Anterior cingulate cortex (tissue), 58 donors: ENCODE measurements at places on chromosomes 6 and 20.

DNA sequence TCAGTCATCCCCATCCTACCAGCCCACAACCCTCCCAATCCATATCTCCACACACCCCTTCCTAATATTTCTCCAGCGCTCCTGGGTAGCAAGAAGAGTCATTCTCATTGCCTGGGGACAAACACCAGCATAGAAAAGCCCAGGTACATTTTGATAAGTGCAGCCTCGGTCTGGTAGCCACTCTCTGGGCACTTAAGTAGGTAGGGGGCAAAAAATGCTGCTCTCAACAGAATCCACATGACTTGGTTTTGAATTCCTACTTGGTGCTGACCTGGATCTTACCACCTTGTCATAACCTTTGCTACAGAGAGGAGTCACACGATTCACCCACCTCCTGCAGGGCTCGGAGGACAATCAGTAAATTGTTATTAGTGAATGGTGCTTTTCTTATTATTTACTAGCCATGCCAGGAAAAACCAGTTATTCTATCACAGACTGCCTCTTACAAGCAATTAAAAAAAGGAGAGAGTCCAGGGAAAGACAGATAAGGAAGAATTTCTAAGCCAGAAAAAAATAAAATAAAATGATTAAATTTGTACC is 249.1 kb downstream of the LY86 start:
- no peak for DNase-seq

- no peak for DNase-seq
Measured at GRCh38 chr6:27994616-27995015, 37.6 kb downstream of the OR2B6 start.

GRCh38 chr6:108622641-108623298 is 62.1 kb downstream of the FOXO3 start:
- DNase-seq = no peak

DNA sequence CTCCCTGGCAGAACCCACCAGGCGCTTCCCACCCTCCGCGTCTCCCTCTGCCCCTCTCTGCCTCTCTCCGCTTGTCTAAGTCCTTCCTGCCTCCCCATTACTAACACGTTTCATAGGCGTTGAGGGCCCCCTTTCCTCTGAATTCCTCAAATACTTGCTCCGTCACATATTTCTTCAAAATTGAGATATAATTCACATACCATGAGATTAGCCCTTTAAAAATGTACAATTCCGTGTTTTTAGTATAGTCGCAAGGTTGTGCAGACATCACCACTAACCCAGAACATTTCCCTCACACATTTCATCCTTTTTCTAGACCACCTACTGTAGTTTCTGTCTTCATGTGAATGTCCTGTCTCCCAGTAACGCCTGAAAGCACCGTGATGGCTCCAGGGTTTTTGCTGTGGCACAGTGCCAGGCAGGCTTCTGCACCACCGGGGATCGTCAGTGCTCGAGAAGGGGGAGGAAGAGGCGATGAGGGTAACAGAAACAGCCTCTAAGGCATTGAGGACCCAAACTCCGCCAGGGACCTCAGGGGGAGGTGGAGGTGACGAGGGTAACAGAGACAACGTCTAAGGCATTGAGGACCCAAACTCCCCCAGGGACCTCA is 141.9 kb upstream of the SNX9 start:
- no peak for DNase-seq

- DNase-seq = no peak
Measured at GRCh38 chr6:135217663-135218062, 36.6 kb downstream of the MYB start.

DNA sequence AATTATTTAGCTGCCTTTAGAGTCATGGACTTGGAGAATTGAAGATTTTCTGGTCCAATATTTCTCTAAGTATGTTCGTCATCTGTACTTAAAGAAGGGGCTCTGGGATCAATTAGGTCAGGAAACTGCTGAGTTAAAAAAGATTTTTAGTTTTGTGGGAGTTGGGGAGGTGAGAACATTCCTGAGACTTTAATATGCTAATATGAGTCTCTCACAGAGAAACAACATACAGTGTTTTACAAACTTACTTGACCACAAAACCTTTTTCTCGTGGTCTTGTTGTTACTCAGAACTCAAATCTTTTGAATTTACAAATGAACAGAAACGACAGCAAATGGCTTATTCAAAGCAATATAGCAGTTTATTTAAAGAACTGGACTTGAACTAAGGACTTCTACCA is 67.9 kb downstream of the LIN28B start:
- no peak for DNase-seq

GRCh38 chr6:132205946-132206345 is 195.3 kb downstream of the MOXD1 start:
- DNase-seq = no peak

GRCh38 chr6:13164291-13164690 is 164.0 kb downstream of the TBC1D7 start:
- no peak for DNase-seq

DNA sequence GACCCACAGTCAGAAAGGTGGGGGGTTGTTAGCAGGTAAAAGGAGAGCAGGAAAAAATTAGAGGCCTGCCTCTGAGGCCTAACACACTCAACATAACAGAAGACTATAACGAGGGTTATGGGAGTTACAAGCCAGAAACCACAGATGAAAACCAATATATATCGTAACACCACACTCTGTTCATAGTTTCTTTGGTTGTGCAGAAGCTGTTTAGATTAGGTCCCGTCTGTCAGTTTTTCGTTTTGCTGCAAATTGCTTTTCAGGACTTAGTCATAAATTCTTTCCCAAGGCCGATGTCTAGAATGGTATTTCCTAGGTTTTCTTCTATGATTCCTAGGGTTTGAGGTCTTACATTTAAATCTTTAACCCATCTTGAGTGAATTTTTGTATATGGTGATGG is 3.7 kb upstream of the MAP3K5 start:
- no peak for DNase-seq
